Thyroid gland (tissue), 4 donors: ENCODE measurements at places on chromosomes 2 and 18.

DNA sequence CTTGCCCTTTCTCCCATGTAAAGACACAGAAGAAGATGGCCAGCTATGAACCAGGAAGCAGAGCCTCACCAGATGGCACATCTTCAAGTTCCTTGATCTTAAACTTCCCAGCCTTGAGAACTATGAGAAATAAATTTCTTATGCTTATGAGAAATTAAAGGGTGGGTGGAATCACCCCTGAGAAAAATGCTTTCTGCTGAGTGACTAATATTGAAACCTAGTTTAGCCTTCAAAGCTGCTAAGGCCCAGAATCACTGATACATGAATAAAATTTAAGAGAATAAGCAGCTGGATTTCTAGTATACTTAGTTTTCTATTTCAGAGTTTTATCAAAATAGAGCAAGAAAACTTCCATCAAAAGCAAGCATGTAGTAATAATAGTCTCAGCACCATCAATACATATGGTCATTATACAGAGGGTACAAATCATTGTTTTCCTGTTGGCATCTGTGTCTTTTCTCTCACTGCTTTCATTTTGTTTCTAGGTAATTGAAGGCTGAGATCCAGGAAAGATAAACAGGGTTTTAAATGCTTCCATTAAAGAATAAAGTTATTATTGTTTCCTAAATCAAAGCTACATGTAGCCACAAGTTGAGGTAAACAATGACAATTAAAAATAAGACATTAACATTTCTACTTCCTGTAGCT lies 53.3 kb upstream of the COL5A2 start:
- no peak for DNase-seq

GRCh38 chr2:74694281-74694680 lies 40.2 kb downstream of the SEMA4F start:
- DNase-seq = no peak

GRCh38 chr2:201546576-201546975 lies 95.0 kb downstream of the STRADB start:
- no peak for DNase-seq

- no peak for DNase-seq
Measured at GRCh38 chr2:183031911-183032794, 6.1 kb downstream of the NCKAP1 start.

DNA sequence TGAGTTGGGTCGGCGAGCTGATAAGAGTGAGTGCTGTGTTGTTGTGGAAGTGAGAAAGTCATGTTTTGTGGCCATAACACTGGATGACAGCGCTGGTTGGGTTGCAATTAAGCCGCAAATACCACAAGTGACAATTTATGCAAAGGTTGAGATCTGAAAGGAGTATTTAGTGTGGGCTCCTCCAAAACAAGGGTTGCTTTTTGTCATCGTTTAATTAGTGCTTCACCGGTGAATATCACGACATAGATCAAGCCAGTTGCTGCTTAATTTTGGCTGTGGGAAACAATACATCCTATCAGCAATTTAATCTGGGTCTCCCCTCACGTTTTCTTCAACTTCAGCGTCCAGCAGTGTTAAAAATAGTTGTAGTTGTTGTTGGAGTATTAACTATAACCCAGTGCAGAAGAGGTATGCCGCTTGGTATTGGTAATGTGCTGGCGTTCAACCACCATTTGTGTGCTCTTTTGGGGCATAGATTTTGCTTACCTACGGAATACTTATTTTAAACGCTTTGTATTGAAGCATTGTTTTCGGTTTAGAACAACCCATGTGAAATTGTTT lies 662 bp downstream of the ACVR2A start:
- DNase-seq = no peak

- no peak for DNase-seq
Measured at GRCh38 chr2:118979152-118979861, 37.3 kb downstream of the MARCO start.

DNA sequence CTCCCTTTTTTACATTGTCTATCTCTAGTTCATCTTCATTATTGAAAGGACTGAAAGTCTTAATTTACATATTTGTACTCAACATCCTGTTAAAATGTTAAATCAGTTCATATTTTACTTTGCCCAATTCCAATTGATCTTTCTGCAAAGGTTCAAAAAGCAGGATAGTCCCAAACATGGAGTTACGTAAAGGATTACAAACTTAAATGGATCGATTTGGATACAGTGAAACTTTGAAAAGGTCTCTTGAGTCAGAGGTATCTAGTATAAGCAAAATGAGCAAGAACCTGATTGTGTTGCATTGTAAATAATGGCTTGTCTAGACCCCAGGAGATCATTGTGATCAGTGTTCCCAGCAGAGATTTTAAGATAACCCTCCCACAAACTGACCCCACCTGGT lies 4.1 kb downstream of the DAPL1 start:
- no peak for DNase-seq

DNA sequence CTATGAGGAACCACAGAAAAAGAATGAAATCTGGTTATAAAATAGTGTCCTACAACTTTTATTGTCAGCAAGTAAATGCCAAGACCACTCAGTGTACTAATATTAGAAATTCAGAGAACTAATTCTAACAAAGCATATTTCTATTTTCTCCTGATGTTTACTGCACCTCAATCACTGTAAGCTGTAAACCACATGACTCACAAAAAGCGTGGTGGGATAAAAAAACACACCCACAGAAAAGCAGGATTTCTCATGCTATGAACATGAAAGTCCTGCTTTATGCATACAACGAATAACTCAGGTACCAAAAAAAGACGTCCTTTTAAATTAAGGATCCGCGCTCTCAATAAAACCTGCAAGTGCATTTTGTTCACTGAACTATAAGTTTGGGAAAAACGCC lies 797 bp downstream of the TXNL4A start:
- DNase-seq = no peak

DNA sequence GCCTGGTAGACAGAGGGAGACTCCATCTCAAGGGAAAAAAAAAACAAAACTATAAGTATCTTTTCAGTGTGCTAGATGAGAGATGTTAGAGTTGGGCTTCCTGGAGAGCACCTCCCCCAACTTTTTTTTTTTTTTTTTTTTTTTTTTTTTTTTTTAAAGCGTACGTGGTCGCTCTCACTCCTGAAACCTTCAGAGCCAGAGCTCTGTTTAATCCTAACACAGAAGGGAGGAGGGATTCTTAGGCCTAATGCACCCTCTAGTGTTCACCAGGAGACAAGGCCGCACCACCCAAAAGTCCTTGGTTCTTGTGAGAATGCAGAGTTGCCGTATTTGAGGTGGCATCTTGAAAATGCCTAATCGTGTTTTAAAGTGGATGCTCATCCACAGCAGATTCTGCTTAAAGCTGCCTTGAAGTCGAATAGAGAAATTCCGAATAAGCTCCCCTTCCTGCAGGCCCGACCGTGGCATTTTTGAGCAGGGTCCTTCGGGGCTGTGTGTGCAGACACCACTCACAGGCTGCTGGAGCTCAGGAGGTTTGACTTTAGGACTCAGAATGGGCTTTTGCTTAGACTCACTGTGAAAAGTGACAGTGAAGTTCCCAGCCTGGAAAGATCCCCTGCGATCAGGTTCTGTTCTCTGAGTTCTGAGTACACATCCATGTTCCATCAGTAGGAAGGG lies 252.6 kb downstream of the AGAP1 start:
- DNase-seq = peak; percentile 57

DNA sequence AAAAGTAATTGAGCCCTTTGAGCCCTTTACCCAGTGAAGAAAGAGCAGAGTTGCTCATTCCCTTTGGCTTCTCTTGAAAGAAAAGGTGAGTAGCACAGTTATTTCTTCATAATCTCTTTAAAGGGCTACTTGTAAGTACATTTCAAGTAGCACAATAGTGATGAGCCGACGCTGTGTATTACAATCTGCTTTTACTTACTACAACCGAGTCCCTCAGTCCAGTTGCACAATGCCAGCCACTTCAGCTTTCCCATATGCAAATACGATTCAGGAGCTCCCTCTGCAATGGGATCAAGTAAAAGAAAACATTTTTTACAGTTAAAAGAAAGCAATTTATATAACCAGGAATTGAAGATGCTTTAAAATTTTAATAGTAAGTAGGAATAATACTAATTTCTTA lies 868.5 kb downstream of the RNF144A start:
- DNase-seq = no peak

GRCh38 chr2:5315512-5315911 lies 376.7 kb upstream of the SOX11 start:
- no peak for DNase-seq

- DNase-seq = no peak
Measured at GRCh38 chr2:33302348-33302747, 174.1 kb upstream of the RASGRP3 start.

DNA sequence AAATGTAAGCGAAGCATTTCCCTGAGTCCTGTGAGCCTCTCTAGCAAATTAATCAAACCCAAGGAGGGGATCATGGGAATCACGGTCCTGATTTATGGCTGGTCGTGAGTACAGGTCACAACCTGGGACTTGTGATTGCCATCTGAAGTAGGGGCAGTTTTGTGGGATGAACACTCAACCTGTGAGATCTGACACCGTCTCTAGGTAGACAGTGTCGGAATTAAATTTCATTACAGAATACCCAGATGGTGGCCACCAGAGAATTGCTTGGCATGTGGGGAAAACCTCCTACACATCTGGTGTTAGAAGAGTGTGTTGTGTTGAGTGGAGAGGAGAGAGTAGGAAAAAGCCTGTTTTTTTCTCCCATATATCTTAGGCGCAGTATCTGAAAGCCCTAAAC lies 12.5 kb downstream of the CAPN14 start:
- no peak for DNase-seq

DNA sequence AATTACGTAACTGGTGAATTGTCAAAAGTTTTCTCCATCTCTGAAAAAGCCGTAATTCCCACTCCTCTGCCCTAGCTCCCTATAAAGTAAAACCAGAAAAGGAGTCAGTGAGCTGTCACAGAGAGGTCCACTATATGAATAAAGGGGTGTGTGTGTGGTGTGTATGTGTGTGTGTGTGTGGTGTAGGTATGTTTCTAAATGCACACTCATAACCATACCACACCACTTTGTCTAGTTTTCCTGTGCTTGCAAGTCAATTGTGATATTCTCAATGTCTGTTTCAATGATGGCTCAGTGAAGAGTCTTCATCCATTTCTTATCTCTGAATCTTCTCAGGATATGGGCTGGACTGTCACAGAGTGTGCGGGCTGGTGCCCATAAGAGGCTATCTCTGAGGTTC lies 54.8 kb upstream of the CCDC68 start:
- no peak for DNase-seq

DNA sequence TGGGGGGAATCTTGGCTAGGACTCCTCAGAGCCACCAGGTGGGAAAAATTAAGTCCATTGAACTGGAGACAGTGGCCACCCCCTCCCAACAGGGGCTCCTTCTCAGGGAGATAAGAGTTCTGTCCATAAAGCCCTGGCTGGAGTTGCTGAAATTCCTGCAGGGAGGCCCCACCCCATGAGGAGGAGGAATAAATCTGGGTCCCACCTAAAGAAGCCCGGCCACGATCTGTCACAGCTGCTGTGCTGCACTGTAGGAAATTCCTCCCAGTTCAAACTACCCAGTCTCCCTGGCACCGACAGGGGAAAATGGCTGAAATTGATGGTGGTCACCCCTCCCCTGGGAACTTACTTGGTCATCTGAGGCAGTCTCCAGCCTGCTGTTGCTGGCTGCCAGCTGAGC lies 215.0 kb downstream of the THSD7B start:
- DNase-seq = no peak

DNA sequence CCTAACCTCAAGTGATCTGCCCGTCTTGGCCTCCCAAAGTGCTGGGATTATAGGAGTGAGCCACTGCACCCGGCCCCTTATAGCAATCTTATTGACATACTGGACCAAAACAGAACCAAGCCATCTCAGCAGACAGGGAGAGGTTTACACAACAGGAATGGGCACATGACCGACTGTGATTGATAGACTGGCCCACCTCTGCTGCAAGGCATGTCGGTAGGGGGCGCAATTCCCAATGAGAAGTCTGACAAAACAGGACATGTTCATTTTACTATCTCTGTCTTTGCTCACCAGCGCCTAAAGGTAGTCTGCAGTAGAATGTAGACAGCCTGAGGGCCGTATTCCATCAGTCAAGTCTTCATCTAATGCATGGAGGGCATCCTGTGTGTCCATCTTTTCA lies 2.0 kb downstream of the LYPD6B start:
- DNase-seq = no peak

DNA sequence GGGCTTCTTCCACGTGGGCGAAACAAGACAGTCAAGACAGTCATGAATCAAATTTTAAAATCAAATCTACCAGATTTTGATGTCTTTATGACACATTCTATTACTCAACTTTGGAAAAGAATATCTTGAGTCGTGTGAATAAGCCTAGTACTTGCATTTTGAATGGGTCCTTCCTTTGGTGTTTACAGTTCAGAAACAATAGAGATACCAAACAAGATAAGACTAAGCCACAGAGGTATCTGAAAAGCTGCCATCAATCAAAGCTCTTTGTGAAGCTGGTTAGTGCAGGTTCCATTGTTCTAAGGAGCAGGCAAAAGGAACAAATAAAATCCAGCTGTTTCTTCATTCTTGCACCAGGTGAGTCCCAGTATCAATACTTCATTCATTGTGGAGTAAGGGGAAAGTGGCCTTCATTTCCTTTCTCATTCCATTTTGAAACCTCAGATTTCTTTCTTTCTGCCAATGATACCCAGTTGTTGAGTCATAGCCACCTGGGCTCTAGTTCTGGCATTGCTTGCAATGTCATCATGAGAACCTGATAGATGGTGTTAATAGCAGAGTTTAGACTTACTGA lies 151.7 kb upstream of the L3MBTL4 start:
- DNase-seq = no peak

DNA sequence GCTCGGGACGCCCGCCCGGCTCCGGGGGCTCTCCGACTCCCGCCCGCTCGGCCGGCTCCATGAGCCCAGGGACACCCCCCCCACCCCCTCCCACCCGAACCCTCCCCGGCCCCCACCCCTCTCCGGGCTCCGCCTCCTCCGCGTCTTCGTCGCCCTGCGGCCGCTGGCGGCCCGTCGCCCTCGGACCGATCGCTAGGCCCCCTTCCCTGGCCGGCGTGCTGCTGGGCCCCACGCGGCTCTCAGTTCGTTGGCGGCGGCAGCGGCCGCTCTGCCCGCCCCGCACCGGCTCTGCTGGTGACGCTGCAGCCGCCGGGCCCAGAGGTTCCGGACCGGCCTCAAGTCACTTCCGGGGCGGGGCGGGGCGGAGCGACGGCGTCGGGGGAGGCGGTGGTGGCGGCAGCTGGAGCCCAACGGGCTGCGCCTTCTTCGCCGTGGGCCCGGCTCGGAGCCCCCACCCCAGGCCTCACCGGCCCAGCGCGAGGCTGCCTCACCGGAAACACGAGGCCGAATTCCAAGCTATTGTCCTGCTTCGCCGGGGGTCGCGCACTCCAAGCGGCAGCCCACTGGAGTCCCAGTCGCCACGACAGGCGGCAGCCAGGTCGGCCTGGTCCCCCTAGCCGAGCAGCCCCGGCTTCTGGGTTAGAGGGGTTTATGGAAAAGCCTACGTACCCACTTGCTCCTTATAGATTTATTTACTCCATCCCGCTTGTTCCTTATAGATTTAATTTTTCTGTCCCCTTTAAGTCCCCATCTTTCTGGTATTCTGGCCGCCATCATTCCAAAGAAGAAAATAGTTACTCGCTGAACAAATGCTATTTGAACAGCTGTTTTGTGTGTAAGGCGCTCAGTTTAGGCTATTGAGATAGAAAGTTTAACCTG lies at the start of gene PSME4:
Gene PSME4, minus strand, starts transcription at position 270 of the 879 bp plus-strand sequence. Its CDS starts 209 bp downstream, at position 61.
- DNase-seq = peak; percentile 95

- no peak for DNase-seq
Measured at GRCh38 chr2:17375262-17375661, 143.0 kb downstream of the RAD51AP2 start.

GRCh38 chr2:204964414-204964813 lies 419.1 kb downstream of the PARD3B start:
- no peak for DNase-seq
